ENCODE measurements at places on chromosomes 5 and 9.

DNA sequence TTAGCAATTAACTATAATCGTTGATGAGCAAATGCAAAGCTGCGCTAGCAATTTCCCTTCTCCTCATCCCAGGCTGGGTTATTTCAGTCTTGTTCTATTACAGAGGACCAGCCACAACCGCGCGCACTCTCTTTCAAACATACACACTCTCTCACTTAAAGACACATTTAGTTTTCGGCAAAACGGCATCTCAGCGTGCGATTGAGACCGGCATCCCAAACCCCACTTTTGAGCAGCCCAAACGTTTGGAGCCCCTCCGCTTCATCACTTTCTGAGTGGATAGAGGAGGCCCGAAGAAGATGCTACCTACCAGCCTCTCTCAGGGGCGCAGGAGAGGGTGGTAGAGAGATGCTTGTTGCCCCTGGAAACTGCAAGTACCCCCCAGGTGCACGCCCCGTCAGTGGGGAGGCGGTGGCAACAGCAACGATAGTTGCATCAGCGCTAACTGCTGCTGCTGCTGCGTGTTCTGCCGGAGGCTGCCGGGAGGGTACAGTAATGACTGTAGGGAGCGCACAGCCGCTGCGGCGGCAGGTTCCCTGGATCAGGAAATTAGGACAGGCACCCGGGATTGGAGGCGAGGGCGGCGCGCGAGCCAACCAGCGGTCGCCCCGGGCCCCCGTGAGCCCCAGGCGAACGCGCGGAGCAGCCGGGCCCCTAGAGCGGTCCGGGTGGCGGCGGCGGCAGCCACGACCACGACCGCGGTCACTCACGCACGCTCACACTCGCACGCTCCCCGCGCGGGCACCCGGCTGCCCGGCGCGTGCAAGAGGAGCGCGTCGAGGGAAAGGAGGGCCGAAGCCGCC, 467 bp upstream of the VLDLR start:
- DNase-seq, result peak; percentile 83

GRCh38 chr9:79769476-79770275, 197.9 kb downstream of the TLE4 start:
- DNase-seq, result no peak

GRCh38 chr9:126451316-126451885, 124.8 kb downstream of the MVB12B start:
- DNase-seq, result no peak

DNA sequence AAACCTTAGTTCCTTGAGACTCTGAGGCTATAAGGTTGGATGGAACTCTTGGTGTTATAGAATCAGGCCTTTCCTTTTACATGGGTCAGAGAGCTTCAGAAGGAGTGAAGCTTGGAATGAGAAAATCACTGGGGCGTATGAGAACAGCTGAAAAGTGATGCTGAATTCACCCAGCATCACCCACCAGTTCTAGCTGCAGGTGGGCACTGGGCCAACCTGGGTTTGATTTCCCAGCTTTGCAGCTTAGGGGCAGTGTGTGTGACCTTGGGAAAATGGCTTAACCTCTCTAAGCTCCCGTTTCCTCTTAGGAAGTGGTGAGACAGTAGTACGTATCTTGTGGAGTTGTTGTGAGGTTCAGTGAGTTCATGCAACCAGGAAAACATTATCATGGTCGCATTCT, 10.7 kb downstream of the PCDH12 start:
- no peak for DNase-seq

DNA sequence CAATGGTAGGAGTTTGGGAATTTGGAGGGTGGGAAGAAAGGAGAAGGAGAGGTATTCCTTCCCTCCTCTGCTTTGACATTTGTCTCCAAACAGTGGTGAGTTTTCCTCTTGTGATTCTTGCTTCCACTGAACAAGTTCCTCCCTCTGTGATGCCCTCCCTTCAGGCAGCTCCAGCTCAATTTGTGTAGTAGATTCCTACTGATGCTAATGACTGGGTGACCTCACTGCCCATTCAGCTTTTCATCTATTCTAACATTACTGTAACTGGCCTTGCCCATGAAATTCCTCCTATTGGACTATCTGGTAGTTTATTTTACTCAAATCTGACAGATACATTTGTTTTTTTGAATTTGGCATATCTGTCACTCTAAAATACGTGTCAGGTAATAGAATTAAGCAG, 121.4 kb downstream of the NFIB start:
- DNase-seq, result no peak

DNA sequence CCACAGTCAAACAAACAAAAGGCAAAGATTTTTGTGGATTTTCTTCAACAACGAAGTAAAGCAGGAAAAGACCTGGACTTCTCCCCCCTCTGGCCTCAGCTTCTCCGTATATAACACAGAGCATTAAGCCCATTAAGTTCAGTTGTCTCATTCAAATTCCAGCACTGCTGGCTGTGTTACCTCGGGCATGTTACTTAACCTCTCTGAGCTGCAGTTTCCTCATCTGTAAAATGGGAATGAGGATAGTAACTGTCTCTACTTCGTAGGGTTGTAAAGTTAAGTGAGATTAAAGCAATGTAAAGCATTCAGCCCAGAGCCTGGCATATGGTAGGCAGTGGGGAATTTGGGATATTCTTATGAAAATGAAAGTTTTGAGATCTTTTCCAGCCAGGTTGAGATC, 92.7 kb upstream of the SMIM23 start:
- no peak for DNase-seq

GRCh38 chr5:3051400-3051799, 299.9 kb upstream of the IRX2 start:
- no peak for DNase-seq

- no peak for DNase-seq
Observed at GRCh38 chr9:131298816-131299215, 9.3 kb downstream of the PLPP7 start.

- no peak for DNase-seq
Observed at GRCh38 chr5:178624631-178625546, 2.0 kb downstream of the CLK4 start.

GRCh38 chr5:78985725-78986223, 664 bp upstream of the ARSB start:
- DNase-seq, result peak; percentile 82

DNA sequence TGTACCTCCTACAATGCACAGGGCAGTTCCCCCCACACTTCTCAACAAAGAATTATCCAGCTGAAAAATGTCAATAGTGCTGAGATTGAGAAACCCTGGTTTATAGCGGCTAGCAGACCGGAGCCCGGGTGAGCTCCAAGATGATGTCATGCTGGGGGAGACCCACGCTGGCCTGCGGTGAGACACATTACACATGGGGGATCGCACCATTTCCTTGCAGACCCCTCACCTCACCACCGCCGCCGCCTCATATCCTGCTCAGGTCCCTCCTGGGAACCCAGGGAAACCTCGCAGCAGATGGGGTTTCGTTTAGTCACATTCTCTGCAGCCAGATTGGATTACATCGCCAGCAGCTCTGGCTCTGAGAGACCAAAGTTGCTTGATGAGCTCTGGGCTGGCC, 14.7 kb upstream of the TNC start:
- no peak for DNase-seq

DNA sequence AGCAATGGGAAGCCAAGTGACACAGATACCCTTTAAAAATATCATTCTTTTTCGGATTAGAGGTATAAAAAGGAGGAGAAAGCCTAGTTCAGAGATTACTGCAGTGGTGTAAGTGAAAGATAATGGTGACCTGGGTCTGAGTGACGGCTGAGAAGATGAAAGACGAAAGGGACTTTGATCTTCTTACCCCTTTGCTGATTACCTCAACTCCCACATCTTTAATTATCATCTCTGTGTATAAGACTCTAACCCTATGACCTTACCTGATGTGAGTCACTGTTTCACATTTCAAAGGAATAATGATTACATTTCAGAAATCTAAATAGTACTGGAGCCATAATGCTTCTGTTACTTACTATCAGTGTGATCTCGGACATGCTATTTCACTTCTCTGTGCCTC, 21.4 kb upstream of the CCNO start:
- DNase-seq, result no peak

DNA sequence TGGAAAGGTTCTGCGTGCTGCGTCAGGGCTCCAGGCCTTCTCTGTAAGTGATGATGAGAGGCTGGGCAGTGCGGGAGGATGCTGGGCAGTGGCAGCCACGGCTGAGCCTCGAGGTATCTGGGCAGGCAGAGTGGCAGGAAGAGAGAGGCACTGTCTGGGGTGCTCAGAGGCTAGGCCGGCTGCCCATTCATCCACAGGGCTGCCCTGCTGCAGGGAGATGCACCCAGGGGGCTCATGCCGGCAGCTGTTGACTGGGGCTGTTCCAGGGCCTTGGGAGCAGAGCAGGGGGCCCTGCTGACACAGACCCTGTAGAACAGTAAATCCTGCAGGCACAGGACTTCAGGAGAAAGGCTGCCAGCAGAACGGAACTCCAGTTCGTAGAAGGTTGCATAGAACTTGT, 88.8 kb downstream of the BOD1 start:
- no peak for DNase-seq

DNA sequence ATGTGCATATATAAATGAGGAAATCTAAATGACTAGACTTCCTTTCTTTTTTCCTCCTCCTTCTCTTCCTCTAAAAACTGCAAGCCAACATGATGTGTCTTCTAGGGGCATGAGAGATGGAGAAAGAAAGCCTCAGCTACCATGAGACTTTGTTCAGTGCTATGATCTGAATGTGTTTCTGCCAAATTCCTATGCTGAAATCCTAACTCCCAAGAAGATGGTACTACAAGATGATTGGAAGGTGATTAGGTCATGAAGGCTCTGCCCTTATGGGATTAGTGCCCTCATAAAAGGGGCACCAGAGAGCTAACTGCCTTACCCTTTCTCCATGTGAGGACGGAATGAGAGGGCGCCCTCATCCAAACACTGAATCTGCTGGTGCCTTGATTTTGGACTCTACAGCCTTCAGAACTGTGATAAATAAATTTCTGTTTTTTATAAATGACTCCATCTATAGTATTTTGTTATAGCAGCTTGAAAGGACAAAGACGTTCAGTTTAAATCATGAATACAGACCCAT, 72.2 kb upstream of the IL6ST start:
- DNase-seq, result no peak

- DNase-seq, result no peak
Observed at GRCh38 chr5:3709068-3709716, 113.6 kb downstream of the IRX1 start.

DNA sequence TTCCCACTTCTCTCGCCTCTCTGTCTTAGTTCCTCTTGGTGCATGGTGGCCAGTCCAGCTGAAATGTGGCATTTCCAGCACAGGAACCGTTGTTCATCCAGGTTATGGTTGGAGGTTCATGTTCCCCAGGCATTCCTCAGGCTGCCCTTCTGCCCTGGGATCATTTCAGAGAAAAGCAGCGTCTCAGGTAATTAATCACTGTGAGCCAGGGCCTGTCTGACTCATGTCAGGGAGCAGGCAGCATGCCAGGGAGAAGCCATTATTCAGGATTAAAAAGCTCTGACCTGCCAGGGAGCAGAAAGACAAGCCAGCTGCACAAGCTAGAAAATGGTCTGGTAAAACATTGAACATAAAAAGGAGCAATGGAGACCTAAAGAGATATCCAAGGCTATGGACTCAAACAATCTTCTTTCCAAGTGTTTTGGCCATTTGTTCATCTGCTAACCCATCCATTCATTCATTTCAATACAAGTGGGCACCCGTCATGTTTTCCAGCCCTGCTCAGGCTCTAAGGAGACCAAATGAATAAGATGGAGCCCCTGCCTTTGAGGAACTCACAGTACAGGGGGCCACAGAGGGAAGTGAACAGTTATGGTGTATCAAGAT, 241.4 kb downstream of the DRD1 start:
- no peak for DNase-seq

GRCh38 chr9:137064027-137064879, 6.1 kb downstream of the SAPCD2 start:
- DNase-seq, result peak; percentile 62

- DNase-seq, result no peak
Observed at GRCh38 chr9:128909859-128910258, 10.9 kb upstream of the PHYHD1 start.

DNA sequence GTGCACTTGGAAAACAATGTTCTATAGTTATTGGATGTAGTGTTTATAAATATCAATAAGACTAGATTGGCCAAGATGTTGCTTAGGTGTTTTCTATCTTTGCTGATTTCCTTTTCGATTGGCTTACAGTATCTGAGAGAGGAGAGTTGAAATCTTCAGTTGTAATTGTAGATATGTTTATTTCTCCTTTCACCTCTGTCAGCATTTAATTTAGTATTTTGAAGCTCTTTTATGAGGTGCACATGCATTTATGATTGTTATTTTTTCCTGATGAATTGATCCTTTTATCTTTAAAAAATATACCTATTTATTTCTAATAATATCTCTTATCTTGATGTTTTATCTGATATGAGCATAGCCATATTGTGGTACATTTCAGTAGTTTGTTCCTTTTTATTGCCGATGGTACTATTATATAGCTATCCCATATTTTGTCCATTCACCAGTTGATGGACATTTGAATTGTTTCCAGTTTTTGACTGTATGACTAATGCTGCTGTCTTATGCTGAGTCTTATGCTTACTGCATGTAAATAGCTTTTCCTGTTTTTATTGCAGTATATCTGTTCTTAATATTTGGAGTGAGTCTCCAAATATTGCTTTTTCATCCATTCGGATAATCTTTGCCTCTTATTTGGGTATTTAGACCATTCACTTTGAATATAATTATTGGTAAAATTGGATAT, 34.7 kb downstream of the ERCC6L2 start:
- DNase-seq, result no peak

DNA sequence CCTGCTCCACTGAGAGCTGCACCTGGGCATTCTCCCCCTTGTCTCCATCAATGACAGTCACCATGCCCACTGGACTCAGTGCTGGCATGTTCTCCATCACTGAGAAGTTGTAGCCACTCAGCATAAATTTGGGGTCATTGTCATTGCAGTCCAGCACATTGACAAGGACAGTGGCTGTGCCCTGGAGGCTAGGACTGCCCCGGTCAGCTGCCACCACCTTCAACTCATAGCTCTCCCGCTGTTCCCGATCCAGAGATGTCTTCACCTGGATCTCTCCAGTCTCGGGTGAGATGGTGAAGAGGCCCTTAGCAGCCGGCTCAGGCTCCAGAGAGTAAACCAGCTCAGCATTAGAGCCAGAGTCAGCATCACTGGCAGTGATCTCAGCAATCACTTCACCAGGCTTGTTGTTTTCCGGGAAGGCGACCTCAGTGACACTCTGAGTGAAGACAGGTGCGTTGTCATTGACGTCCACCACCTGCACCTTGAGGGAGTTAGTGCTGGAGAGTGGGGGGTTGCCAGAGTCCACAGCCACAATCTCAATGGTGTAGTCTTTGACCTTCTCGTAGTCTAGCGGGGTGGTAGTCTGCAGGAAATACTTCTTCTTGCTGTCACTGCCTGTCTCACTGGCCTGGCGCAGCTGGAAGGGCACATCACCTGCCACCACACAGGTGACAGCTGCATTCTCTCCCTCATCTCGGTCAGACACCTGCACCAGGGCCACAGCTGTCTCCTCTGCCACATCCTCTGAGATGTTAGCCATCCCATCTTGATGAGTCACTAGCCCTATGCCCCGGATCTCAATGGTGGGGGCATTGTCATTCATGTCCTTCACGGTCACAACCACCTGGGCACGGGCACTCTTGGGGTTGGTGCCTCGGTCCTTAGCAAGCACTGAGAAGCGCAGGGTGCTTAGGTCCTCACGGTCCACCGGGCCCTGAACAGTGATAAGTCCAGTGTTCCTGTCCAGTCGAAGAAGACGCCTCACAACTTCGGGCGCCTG, 13.5 kb downstream of the PCDH1 start:
- DNase-seq, result no peak

- DNase-seq, result no peak
Observed at GRCh38 chr5:173291722-173292658, 36.2 kb downstream of the STC2 start.
